Naive thymus-derived CD8-positive, alpha-beta T cell (primary cell): ENCODE measurements at places on chromosomes 4 and X.

DNA sequence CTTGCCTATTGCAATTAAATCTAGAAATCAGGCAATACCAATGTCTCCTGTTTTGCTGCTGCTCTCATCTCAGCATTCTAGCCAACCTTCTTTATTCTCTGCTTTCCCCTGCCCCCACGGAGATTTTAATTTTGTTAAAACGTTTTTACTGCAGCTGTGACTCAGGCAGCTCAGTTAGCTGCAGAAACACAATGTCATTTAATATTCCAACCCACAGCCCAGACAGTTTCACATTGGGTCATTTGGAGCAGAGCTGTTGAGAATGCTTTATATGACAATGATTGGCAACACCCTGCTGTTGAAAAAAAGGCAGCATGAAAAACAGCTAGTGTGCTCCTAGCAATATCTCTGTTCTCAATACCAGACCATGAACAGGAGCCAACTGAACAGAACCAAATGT is 12.6 kb upstream of the SLC10A4 start:
- DNase-seq = no peak

DNA sequence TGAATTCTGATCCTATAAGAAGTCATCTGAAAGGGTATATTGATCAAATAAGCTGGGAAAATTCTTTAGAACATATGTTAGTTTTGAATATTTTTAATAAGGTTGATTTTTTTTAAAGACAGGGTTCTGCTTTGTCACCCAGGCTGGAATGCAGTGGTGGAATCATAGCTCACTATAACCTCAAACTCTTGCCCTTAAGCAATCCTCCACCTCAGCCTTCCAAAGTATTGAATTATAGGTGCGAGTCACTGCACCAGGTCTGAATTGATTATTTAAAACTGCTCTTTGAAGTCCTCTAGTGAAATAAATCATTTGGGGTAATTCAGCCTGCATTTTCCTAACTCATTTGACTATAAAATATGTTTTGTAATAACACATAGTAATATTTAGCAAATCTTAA is 812.3 kb downstream of the PDHA2 start:
- no peak for DNase-seq

DNA sequence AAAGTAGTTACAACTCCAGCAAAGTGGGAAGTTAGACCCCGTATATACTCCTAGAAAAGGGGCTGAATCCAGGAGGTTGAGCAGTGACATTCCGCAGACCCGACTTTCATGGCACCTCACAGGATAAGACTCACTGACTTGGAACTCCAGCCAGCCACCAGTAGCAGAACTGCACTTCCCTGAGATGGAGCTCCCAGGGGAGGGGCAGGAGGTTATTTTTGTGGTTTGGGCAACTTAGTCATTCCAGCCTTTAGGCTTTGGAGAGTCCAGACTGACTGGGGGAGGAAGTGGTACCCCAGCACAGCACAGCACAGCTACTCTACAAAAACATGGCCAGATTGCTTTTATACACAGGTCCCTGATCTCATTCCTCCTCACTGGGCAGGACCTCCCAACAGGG is 319.1 kb downstream of the PCDH19 start:
- no peak for DNase-seq

DNA sequence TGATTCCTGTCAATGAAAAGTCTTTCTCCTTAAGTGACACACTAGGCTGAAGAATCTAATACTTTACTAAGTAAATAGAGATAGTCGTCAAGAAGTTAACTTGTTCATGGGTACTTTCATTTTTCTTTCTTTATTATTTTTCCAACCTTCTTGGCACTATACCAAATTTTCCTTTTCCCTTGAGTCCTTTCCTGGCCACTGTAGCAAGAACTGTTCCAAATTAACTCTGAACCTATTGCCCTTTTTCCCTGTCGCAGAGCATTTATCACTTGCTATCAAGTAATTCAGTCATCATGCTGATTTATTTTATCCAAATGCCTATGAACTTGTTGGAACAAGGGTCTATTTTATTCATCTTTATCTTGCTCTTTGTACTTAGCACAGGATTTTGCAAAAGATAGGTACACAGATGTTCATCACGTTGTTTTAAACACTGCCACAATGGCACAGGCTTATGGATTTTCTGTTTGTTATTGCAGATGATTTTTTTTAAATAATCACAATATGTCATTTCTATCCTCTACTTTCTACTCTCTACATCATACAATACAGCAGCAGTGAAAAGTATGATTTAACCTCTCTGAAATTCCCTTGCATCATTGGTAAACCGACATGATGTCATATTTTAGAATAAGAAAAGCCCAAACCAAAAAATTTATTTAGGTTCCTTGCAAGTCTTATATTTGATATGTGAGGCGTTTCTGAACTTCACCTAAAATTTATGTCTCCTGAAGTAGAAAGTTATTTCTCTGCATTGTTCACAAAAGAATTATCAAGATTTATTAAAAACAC is 2352.3 kb downstream of the PCDH7 start:
- DNase-seq = no peak

DNA sequence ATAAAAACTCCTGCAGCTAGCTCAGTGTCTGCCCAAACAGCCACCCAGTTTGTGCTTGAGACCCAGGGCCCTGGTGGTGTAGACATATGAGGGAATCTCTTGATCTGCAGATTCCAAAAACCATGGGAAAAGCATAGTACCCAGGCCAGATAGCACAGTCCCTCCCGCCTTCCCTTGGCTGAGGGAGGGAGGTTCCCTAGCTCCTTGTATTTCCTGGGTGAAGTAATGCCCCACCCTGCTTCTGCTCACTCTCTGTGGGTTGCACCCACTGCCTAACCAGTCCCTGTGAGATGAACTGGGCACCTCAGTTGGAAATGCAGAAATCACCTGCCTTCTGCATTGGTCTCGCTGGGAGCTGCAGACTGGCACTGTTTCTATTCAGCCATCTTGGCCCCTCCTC is 54.6 kb downstream of the USP26 start:
- DNase-seq = no peak

- DNase-seq = no peak
These were observed 21.3 kb upstream of the CDKN2AIP start for GRCh38 chr4:183422962-183423631.

- DNase-seq = no peak
These were observed 64.7 kb downstream of the SLC7A11 start for GRCh38 chr4:138177278-138177968.

DNA sequence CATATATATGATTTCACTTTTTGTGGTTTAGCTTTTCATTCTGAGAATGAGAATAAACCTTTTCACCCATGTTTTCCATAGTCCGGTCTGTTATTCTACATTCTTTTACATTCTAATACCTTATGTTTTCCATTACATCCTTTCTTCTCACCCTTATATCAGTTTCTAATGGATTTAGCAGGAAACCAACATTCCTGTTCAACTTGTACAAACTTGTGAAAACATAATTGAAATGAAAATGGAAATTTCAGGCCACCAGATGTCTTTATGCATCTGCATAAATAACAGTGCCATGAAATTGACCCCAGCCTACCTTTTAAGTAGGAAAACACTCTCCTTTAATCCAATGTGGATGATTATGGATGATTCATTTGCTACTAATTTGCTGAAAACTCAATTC is 494.8 kb upstream of the ZFP42 start:
- no peak for DNase-seq

DNA sequence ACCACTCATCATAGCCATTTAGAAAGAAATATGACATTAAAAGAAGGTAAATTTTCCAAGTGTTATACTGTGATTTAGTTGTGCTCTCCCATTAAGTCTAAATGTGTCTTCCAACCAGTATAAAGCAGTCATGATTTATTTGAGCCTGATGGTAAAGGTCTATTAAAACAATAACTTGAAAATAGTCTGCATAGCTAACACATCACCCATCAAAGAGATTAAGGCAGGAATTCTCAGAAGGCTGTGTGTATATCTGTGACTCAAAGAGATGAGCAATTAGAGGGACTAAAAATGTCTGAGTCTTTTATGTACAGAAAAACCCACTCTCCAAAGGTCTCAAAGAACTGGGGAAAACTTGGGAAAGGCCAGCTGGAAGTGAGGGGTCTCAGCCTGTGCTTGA is 70.3 kb upstream of the IQCM start:
- no peak for DNase-seq

GRCh38 chrX:17167915-17168314 is 207.1 kb upstream of the NHS start:
- DNase-seq = no peak

DNA sequence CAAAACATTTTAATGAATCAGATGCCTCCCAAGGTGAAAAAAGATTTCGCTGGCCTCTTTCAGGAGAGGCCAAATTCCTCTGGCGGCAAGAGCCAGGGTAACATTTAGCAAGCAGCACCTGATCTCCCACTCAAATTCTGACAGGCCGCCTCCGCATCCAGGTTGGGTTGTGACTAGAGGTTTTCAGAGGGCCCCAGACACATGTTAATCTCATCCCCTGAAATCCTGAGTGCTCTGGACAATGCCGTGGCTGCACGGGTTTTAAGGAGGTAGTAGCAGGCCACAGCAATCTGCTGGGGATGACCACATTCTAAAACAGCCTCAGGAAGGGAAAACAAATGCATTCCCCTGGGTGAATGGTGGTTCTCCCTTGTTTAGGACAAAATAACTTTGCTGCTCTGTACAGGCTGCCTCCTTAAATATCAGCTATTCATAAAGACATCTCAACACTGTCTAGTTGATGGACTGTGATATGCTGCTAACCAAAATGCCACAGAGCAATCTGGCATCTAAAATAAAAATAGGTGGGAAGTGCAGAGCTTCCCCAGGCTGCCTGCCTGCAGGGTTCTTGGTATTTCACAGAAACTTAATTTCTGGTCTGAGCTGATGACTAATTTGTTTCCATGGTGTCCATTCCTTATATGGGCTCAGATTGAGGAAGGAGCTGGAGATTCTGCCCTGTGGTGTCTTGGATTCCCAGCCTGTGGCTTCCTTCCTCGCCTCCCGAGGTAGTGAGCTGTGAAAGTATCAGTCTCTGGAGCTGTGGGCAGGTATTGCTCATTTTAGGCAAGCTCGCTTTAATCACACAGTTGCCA is 202.0 kb downstream of the DCLK2 start:
- DNase-seq = no peak

GRCh38 chrX:87409113-87409841 is 108.3 kb upstream of the KLHL4 start:
- DNase-seq = no peak

DNA sequence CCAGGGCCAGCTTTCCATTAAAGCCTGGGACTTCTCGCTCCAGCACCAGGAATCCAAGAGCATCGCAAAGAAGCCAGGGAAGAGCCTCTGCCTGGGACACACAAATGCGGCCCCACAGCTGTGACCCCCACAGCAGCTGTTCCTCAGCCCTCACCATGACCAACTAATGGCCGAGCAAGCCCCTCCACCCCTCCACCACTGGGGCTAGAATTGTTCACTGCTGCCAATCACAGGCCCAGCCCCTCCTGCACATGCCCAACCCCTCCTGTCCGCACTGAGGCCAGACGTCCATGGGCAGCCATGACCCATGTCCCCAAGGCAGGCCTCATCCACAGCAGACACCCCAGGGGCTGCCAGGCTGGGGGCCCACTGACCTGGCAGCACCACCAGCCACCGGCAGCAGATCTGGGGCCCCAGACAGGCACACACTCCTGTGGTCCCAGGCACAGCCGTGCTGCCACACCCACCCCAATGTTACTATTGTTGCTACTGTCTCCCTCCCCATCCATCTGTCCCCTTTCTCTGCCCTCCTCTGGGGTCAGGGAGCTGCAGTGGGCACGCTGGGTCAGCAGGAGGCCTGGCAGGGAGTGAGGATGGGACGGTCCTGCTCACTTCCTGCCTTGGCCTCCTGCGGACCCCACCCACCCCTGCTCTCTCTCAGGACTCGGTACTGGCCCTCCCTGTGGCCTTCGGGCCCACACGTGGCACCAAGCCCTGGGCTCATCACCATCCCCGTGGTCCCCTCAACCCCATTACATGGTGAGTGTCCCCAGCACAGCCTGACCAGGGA is 56.0 kb downstream of the ZFYVE28 start:
- DNase-seq = no peak

- no peak for DNase-seq
These were observed 549.5 kb upstream of the SMIM31 start for GRCh38 chr4:164204434-164204833.

DNA sequence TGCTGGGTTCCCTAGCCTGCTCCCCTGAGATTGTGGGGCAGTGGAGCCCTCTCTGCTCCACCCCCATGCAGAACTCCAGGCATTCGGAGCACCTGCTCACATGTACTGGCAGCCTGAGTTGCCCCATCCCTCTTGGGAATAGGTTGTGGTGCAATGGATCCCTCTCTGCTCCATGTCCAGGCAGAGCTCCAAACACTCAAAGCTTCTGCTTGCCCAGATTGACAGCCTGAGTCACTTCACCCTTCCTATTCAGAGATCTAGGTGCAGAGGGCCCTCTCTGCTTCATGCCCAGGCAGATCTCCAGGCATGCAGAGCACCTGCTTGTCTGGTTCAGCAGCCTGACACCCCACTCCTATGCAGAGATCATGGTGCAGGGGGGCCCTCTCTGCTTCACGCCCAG is 18.6 kb upstream of the TEX13B start:
- no peak for DNase-seq

- no peak for DNase-seq
These were observed 438.9 kb downstream of the GRXCR1 start for GRCh38 chr4:43331226-43332051.

GRCh38 chrX:24231131-24231540 is 81.6 kb downstream of the ZFX start:
- no peak for DNase-seq

DNA sequence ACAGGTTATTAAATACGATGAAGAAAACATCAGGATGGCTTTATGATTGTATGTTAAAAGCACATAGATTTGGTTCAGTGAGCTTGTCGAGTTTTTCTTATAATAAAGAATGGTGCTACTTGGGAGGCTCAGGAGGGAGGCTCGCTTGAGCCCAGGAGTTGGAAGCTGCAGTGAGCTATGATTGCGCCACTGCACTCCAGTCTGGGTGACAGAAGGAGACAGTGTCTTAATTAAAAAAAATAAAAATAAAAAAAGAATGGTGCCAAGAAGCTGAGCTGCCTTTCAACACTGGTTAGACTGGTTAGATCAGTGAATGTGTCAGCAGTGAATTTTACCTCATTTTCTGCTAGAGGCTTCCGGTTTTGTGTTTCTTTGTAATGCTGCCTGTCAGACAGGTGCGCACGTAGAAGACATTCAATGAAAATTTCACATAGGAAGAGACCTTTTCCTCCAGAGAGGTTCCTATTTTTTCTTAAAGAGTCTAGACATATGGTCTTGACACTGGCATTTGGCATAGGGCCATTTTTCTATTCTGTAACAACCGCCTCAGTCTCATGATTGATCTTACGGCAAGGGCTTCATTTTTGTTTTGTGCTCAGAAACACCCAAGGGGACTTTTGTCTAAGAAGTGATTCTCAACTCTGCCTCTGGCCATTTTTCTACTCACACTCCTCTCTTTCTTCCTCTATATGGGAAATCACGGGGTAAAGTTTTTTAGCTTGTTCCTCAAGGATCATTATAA is 15.0 kb upstream of the ARSF start:
- no peak for DNase-seq

DNA sequence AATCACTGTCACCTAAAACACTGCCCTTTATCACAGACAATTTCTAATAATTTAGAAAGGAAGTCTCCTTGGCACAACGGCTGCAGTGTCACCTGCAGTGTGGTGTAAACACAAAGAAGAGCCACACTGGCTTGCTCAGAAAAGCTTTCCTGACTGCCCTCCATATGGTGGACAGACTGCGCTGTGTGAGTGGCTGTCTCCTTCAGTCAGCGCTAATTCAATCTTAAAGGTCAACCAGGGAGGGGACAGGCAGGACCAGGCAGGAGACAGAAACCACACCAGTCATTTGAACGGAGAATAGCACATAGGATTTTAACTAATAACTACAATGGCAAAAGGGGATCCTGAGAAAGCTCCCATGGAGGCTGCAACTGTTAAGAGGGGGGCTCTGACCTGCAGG is 132.1 kb downstream of the NSUN7 start:
- no peak for DNase-seq

- DNase-seq = no peak
These were observed 14.2 kb downstream of the CXCR3 start for GRCh38 chrX:71604141-71604540.
